ENCODE measurements at places on chromosomes 4 and X.

- no peak for DNase-seq
Measured at GRCh38 chrX:11010476-11010875, 100.7 kb upstream of the HCCS start.

DNA sequence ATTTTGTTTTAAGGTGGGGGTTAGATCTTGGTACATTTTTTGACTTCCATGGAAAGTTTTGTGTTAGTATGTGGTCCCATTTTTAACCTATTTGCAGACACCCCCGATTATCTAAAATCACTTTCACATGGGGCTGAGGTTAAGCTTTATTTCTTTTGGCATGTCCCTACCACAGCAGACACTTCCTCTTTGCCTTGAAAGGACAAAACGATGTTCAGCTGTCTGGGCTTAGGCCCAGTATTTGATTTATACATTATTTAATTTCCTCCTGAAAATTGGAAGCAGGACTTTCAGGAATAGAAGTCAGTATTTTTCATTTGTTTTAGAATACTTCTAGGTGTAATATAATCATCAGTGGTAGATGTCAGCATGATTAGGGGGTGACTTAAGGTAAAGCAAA is 112.4 kb upstream of the SPRY1 start:
- no peak for DNase-seq

DNA sequence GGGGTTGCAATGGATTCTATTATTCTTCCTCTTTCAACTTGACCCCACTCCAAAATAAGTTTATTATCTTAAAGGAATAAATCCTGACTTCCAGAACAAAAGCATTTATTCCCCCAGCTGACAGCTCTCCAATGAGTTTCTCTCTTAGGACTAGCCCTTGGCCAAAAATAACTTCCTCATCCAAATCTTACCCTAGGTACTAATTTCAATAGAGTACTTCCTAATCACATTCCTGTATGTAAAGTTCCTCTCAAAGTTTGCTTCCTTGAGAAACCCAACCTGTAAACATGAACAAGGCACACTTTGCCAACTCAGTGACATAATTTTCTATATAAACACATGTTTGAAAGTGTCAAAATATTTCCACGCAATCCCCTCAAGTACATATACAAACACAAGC is 671.2 kb upstream of the GALNTL6 start:
- no peak for DNase-seq

DNA sequence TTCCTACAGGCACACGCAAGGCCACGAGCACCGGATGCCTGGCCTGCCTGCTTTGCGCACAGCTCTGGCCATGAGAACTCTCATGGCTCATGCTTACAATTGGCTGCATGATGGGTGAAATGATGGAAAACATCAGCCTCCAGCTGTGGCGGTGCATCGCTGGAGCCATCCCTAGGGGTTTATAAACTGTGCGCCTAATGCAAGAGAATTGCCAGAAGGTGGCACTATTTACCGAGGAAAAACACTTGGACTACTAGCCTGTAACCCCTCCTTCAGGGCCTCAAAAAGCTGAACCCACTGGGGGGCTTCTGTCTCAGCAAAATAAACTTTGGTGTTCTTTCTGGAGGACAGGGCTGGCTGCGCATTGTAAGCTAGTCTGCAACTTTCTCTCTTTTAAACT is 51.9 kb downstream of the PHKA2 start:
- no peak for DNase-seq

DNA sequence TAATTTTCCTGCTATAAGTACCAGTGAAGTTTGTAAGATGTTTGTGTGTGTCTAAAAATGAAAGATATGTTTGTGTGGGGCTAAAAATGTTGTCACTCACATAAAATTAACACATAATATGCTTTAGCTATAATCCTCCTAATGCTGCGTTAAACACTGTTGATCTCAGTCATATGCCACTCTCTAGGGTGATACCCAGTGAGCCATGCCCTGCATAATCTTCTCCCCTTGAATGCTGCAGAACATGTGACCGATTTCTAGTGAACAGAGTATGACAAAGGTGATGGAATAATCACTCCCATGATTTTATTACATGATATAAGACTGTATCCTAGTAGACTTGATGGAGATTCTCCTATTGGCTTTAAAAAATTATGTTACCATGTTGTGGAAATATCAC is 119.1 kb upstream of the EPHA5 start:
- no peak for DNase-seq
